IPS DF 6.9 (cell line): ENCODE measurements at places on chromosomes 6 and 20.

DNA sequence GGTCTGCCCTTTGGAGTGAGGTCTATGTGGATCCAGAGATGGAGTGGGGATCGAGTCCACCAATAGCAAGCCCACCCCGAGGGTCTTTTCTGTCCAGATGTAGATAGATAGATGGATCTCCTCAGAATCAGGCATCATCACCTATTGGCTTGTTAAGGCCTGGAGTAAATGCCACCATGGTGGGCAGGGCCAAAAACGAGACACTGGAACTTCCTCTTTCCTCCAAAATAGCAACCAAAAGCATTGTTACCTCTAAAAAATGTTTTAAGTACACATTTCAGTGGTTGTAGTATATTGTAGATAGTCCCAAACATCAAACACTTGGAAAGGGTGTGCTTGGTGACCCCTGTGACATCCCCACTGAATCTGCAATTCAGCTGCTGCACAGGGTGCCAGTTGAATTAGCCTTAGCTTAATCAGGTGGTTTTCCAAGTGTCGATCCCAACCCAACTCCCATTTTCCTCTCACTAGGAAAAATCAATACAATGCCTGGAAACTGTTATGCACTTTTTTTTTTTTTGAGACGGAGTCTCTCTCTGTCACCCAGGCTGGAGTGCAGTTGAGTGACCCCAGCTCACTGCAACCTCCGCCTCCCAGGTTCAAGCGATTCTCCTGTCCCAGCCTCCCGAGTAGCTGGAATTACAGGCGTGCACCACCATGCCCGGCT, 35.0 kb upstream of the NELFCD start:
- DNase-seq = no peak

GRCh38 chr20:18956890-18957289, 143.3 kb downstream of the SCP2D1 start:
- DNase-seq = no peak

GRCh38 chr6:131130554-131130940, 4.7 kb upstream of the AKAP7 start:
- no peak for DNase-seq

DNA sequence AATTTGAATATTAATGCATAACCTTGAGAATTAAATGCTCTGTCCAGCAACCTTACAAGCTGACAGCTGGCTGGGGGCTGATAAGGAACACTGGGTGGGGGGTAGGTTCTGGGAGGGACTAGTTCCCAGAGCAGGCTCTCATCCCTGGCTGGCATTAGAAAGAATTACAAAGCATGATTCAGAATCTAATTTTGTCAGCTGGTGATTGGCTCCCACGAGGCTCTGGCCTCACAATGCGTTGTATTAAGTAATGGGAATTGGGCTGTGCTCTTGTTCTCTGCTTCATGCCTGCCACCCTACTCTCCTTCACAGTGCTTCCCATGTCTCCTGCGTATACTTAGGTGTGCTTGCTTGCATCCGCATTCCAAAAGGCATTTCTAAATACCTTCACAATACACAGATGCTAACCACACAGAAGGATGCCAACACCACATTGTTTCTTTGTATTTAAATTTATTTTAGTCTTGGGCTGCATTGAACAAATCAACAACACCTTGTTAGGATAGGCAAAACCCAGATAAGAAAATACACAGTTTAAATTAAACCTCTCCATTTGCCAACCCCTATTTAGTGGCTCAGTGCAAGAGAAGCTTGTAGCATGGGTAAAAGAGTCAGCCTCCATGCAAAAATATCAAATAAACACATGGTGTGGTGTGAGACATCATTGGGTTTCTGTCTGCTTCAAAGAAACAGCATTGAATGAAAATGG, 434.5 kb upstream of the JAG1 start:
- DNase-seq = no peak

GRCh38 chr6:16471222-16471909, 233.0 kb downstream of the GMPR start:
- no peak for DNase-seq

DNA sequence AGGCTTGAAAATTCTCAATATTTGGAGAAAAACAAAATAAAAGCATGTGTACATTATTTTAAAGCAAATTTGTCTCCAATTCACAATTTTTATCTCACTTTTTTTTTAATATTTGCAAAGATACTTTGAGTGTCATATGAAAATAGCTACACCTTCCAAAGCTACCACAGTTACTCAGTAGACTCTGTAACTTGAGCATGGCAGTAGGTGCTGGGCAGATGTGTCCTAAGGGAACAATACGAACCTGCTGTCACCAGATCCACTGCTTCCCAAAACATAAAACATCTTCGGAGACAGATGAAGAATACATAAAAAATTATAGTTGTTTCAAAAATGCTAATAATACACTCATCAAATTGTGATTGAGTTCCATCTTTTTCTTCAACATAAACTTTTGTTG, 10.6 kb downstream of the WDR27 start:
- no peak for DNase-seq

GRCh38 chr20:47205577-47206123, 150.8 kb downstream of the ZMYND8 start:
- DNase-seq = peak; percentile 37

DNA sequence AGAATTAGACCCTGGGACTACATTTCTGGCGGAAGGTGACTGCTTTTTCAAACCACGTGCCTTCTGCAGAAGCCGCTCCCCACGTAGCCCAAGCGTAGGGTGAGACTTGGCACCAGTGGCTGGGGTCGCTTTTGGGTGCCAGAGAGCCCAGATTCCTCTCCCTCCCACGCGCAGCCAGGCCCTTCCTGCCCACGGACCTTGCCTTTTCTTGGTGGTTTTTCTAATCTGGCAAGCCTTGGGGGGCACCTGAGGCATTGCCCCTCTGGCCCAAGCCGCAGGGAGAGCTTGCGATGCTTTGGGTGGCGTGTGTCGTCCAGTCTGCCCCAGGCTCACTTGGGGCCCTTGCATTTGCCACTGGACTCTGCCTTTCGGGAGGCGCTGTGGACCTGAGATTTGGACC, 3.3 kb downstream of the SLCO4A1 start:
- DNase-seq = no peak

DNA sequence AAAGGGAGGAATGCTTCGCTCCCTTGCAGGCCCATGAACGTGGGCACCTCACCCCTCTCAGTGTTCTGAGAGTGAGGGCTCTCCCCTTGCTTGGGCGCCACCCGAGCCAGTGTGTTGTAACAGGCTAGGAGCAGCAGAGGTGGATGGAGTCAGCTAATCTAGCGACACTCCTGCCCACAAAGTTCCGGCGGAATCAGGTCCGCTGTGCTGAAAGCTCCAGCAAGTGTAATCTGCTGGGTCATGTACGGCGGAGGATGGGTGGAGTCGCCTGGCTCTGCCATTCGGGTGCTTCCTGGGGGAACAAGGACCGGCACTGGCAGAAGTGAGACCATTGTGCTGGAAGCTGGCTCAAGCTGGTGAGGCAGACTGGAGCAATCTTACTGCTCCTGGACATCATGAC, 1310.1 kb downstream of the EPHA7 start:
- DNase-seq = no peak

DNA sequence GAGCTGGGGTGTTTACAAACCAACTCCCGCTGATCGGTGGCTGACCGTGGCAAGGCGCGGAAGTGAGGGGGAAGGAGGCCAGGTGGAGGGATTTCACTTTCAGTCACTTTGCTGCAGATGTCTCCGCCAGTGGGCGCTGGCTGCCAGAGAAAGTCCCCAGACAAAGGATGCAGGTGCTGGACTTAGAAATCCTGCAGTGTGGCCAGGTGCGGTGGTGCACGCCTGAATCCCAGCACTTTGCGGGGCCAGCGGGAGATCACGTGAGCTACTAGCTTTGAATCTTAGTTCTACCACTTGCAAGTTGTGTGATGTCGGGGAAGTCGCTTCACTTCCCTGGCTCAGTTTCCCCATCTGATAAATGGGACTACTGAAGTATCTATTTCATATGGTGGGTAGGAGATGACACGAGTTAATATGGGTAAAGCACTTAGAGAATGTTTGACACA, 180.4 kb downstream of the ZNF217 start:
- DNase-seq = peak; percentile 87

DNA sequence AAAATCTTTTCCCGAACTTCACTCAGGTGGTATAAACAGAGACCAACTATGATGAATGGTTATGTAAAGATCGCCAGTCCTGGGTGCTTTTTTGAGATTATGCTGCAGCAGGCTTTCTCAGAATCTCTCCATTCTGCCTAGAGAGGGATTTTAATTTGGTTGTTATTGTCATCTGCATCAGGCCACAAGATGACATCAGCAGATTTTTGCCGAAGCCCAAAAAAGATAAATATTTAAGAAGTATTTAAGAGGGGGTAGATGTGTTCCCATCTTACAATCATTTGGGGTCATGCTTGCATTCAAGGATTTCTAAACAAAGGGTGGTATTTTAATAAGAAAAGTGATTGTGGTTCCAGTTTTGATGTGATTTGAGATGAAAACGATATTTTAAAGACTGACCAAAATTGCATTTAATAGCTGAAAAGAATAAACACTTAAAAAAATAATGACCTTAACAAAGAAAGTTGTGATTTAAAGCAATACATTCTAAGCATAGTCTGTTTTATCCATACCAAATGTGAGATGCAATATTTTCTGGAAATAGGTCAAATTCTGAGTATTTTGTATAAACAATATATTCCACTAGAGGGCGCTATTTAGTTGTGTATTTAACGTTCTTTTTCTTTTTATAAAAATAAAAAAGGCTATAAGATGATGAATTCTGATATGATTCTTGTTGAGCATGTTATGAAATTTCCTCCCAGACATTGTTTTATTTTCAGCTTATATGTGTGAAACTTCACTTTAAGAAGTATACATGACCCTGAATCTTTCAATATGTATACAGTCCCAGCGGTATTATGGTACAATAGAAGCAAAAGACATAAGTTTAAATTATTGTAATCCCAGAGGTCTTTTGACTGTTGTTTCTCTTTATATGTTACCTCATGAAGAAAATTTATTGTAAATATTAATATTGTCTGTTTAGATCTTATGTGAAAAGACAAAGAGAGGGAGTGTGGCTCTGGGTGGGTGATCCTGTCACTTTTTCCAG, 51.0 kb upstream of the ZFP64 start:
- no peak for DNase-seq

DNA sequence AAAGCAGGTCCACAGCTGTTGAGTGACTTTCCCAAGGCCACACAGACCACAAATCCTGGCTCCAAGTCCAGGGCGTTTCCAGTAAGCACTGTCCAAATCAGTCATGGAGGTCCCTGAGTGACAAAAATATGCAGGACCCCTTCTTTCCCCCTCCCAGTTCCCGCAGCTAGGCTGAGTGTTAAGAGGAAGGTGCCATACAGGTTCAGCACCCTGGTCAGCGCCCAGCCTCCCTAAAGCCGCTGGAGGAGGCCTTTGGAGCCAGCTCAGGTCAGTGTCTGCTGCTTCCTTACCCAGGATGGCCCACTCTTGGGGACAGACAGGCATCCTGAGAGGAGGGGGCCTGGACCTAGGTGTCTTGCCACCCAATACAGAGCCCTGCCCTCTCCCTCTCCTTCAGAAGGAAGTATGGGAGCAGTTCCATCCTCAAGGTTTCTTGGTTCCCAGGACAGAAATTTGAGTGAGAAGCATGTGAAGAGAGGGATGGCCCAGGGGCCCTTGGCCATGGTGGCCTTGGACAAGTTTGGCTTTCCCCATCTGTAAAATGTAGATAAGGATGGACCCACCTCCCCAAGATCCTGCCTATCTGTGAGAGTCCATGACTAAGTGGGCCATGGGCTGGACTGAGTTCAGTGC, 13.2 kb downstream of the TMEM74B start:
- DNase-seq = no peak

GRCh38 chr6:142908235-142908634, 36.7 kb downstream of the HIVEP2 start:
- DNase-seq = no peak

GRCh38 chr6:143701349-143702234, 23.8 kb downstream of the PHACTR2 start:
- DNase-seq = no peak

DNA sequence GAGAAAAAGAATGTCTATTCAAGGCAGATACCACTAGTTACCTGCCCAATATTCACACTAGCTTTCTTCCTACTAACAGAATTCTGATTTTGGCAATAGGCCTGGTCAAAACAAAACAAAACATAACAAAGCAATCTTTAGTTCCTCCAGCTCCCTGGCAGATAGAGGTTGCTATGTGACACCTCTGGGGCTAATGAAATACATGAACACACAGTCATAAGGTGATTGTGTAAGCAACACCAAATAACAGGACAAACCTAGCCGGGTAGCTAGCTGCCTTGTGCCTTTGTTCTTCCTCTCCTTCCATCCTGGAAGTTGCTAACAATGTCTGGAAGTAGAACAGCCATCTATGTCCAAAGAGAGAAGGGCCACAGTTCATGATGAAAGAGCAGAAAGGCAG, 6.0 kb upstream of the HMGN3 start:
- DNase-seq = no peak

DNA sequence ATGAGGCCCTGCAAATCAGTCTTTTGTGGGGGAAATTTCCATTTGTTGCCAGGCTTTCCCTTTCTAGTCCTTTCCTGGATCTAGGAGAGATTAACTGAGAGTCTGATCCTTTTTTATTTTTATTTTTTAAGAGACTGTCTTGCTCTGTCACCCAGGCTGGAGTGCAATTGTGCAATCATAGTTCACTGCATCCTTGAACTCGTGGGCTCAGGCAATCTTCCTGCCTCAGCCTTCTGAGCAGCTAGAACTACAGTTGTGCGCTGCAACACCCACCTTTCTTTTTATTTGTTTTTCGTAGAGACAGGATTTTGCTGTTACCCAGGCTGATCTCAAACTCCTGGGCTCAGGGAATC, 22.9 kb downstream of the OR2B2 start:
- DNase-seq = no peak

- no peak for DNase-seq
Measured at GRCh38 chr6:89745096-89745495, 74.5 kb downstream of the MDN1 start.

- DNase-seq = no peak
Measured at GRCh38 chr20:62918147-62918546, 8.2 kb downstream of the DIDO1 start.

GRCh38 chr6:108476376-108476775, 84.3 kb upstream of the FOXO3 start:
- no peak for DNase-seq

DNA sequence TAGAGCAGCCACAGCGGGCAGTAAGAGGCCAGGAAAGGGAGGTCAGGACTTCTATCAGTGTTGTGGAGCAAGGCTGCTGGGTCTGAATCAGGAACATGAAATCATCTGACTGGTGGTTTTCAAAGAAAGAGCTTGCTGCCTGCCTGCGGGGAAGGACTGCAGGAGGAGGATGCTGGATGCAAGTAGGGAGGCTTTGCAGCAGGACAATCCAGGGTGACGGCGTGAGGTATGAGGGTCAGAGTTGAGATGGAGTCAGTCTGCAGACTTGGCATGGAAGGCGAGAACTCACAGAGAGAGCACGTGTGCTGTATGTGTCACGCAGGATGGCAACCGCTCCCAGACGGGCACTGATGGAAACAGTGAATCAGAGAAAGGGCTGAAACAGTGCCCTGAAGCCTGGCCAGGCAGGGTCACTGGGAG, 59.2 kb upstream of the CD93 start:
- DNase-seq = no peak

DNA sequence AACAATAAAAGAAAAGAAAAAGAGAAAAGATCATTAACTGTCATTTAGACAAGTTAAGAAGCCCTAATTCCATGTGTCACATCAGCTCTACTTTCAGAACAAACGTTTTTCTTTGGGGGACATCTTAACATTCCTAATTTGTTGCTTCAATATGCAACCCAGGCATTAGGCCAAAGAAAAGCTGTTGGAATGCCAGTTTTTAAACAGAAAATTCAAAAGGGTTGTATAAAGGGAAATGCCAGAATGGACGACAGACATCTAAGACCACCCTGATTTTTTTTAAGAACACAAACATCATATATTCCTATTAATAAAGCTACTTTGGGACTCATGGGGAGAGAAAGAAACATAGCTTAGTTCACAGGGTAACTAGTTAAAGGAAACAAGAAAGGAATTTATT, 315.0 kb downstream of the GMDS start:
- no peak for DNase-seq
